ENCODE measurements at places on chromosomes 7 and 10.

DNA sequence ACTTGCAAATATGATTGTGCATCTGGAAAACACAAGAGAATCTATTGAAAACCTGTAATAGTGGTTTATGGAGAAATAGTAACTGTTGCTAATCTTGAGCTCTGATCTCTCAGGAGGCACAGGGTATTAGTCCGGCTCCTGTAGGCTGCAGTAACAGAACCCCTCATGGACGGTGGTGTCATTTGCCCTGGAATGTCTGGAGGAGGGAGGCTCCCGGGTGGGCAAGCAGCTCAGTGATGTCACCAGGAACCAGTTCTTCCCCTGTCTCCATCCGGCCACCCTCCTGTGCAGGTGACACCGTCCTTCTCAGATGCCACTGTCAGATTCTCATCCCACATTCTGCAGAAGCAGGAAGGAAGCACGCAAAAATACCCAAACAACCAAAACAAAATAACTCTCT is 29.3 kb downstream of the INPP5A start:
- no peak for DNase-seq

DNA sequence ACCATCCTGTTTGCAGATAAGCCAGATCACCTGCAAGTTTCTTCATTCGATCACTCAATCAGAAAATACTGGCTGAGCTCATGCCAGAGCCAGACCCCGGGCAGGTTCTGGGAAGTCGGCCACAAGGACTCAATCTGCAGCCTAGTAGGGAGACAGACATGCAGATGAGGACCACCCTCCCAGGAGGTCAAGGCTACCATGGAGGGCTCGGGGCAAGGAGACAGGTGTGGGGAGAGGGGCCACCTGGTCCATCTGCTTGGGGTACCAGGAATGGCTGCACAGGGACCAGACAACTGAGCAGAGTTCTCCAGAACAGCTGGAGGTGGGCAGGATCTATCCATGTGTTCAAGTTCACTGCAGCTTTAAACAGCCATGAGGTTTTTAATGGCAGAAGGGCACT is 16.8 kb upstream of the CPXM2 start:
- DNase-seq, result no peak

DNA sequence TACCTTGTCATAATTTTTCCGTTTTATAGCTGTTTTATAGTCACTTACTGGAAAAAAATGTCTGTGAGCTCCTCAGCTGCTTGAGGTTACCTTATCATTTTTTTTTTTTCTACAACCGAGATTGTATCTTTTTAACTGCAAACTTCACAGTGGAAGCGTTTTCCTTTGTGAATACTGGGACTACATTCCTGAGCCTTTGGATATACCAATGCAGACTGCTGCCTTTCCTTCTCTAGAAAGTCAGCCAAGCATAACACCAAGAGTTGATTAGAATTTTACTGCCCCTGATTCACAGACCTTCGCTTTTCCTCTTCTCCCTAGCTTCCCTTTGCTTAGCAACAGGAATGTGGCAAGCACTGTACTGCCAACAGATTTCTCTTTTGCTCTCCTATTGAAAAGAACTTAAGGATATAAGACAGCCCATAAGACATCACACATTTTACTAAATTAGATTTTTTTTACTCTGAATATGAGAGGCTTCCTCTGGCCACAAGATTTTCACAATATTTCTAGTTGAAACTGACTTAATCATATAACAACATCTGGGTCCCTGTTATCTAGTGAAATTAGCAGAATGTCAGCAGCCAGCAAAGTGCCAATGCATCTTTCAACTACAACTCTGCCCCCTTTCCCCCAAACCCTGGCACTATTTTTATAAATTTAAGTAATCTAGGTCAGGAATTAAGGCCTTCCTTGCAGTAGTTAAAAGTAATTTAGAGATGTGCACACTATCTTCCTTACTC is 170.6 kb downstream of the PRKG1 start:
- no peak for DNase-seq

DNA sequence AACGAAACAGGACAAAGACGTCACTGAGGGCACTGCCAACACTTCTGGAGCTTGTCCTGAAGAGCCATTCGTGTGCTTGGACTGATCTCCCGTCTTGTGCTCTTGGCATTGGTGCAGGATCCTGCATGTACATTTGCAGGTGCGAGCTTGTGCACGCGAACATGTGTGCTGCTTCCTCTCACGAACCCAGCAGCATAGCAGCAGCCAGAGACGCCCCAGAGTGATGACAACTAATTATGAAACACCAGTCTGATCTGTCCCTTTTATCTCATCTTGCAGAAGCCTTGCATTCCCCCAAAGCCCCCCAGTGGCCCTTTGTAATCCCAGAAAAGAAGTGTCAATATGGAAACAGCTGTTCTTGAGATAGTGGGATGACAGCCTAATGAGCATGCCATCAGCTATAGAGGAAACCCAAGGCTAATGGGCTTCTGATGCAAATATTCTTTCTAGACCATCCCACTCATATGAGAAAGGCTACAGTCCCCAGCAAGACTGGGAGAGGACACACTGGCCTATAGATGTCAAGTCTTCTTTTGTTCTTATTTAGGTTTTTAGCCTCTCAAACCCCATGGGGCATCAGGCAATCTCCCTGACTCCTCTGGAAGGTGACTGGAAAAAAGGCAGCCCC is 310.6 kb downstream of the FRMD4A start:
- DNase-seq, result no peak

DNA sequence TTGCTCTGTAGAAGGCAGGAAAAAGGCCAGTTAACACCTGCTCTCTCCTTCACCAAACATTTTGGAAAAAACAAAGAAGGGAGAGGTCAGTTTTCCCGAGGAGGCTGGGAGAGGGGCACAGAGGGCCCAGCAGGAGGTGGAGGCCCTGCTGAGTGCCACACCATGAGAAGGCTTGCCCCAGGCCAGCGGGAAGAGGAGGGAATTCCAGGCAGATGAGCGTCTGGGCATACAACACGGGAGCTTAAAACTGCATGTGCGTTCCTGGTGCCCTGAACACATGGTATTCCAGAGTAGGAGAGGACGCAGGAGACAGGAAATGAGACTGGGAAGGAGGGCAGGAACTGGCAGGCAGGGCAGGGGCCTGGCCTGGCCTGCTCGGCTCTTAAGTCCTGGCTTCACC is 182.4 kb downstream of the CCDC3 start:
- DNase-seq, result no peak

GRCh38 chr7:127536741-127537140 is 48.7 kb downstream of the GCC1 start:
- no peak for DNase-seq

DNA sequence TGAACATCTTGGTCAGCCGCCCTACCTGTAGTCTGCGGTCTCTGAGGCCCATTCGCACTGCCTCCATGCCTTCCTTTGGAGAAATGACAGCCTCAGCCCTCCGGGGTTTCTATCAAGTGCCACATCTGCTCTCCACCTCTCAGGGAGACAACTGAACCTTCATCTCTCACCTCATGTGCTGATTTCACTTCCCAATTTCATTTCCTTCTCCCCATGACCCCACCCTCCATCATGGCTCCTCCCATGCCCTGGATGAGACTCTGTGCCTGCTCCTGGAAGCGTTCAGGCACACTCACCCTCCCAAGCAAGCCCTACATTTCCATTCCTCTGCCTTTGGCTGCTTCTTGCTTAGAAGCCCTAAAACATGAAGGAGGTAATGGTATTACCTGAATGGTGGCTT is 7.8 kb upstream of the SCD start:
- DNase-seq, result no peak

- peak; percentile 17 for DNase-seq
These were observed 1.2 kb upstream of the AHR start for GRCh38 chr7:17297243-17297642.

DNA sequence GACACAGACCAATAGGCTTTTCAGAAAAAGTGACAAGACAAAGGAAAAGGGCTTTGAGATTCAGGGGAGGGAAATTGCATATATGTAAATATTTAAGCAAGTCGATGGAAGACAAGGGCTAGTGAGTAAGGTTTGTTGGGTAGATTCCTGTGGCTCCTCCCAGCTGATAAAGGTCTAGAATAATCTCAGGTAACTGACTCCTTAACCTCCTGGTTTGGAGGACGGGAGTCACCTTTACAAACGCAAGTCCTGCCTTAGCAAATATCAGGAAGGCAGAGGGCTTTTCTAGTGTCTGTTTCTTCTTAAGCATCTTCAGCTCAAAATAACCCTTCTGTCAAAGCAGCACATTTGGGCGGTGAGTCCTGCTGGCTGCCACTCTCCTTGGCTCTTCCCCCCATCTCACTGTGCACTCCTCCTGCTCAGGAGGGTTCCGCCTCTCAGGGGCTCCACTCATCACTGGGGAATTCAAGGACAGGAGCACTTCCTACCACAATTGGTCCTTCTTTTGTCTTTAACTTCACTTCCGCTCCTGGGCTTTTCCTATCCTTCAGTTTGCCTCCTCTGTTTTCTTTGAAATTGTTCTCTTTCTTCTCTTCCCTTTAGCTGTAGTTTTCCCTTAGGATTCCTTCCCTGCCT is 496.3 kb upstream of the KLF6 start:
- no peak for DNase-seq

- no peak for DNase-seq
These were observed 59.6 kb upstream of the EBF3 start for GRCh38 chr10:130023454-130024230.

- DNase-seq, result no peak
These were observed 42.0 kb downstream of the CCDC6 start for GRCh38 chr10:59864141-59864962.

DNA sequence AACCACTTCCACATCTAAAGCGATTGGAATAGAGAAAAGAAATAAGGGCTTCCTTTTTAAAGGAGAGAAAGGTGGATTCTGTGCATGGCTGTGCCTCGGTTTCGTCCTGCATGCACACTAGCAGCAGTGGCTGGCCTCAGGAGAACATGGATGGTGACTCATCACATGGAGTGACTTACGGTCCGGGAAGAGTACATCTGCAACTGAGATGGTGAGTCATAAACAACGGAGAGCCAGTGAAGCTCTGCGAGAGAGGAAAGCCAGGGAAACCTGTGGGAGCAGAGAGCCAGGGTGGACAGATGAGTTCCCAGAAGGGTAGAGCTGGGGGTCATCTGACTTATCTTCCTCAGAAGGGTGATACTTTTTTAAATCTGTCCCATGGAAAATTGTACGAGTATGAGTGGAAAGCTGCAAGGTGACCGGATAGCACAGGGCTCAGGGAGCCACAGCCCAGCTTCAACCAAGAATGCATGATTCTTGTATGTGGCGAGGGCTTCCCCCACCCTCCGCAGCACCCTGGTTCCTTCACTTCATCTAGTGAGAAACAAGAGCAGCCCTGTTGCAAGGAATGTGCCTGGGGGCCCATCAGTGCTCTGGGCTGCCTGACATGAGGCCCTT is 259.1 kb downstream of the KLF6 start:
- DNase-seq, result no peak

GRCh38 chr10:14477408-14477710 is 146.6 kb upstream of the FRMD4A start:
- no peak for DNase-seq

DNA sequence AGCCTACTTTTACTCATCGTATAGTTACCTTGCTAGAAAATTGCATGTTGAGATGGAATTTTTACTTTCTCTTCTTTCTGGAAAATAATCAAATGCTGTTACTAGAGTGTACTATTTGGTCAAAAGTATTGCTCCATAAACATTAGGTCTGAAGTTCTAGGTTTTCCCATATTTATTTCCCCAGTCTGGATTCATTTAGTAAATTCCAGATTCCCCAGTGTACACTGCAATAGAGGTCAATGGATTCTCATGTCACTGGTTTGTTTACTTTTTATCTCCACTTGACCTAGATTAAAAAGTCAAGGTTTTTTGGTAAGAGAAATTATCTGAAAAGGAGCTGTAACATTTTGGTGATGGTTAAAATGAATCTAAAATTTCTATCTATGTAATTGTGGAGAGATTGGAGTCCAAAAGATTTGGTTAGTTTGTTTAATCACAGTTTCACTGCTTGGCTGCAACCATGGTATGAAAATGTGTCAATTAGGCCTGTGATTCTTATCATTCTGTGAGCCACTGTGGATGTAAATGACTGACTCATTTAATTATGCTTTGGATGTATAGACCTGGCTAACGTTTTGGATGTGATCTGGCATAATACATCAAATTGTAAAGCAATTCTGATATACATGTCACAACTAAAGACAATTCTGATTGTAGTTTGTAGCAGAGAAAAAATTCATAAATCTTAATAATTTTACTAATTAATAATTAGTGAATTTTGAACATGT is 32.7 kb upstream of the STEAP4 start:
- no peak for DNase-seq

DNA sequence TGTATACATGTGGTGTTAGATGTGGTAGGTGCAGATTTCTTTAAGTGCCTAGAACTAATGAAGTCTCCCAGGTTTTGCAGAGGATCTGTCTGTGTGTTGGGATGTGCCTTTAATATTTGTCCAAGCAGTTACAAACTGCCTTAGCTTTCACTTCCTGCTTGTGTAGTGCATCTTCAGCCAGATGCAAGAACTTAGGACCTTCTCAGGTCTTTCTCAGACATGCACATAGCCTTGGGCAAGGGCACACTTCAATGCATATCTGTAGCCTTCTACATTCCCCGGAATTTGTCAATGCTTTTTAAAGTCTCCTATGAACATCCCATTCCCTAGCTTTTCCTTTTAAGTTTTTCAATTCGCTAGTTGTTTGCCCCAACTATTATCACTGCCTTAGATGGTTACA is 47.2 kb upstream of the SLC39A12 start:
- no peak for DNase-seq

DNA sequence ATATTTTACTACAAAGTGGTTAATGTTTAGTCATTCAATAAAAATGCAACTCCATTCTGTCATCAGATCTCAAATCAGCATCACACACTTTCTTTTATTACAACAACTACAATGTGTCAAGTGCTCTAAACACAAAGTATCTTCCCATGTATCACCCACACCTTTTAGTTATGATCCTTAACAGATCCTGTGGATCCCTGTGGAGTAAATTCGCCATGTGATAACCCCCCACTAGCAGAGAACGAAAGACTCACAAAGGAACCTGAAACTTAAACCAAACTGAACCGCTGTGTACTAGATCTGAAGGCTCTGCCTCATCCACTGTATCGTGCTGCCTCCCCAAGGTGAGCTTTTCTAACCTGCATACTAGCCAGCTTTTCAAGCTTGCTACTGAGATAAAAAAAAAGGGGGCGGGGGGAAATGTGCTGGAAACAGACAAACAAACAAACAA is 1.7 kb downstream of the DPY19L1 start:
- peak; percentile 53 for DNase-seq

DNA sequence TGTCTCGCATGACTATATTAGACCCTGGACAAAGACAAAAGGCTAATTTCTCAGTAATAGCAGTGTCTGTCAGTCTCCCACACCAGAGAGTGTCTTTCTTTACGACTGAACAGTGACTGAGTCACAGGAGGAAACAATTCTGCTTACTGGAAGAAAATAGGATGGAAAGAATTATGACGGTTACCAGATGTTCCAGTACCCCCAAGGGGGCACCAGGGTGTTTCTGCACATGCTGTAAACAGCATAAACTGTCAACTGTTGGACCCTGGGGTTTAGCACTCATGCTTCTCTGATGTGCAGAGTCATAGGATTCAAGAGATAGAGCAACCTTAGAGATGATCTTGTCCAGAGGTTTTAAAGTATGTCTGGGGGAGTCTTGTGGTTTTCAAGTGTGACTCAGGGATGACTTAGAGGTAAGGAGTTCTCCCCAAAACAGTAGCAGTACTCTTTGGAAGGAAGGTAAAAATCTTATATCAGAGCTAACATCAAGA is 291.7 kb downstream of the THSD7A start:
- no peak for DNase-seq

GRCh38 chr7:23275912-23276311 is 23.2 kb upstream of the MALSU1 start:
- no peak for DNase-seq

Measured in CD4-positive, alpha-beta T cell treated with Interleukin-21 for 1 hour (primary cell).